Activated naive CD8-positive, alpha-beta T cell treated with anti-CD3 and anti-CD28 coated beads, Interleukin-2, amount 50 U/mL, for 24 hours (primary cell): ENCODE measurements at places on chromosomes 7 and 10.

DNA sequence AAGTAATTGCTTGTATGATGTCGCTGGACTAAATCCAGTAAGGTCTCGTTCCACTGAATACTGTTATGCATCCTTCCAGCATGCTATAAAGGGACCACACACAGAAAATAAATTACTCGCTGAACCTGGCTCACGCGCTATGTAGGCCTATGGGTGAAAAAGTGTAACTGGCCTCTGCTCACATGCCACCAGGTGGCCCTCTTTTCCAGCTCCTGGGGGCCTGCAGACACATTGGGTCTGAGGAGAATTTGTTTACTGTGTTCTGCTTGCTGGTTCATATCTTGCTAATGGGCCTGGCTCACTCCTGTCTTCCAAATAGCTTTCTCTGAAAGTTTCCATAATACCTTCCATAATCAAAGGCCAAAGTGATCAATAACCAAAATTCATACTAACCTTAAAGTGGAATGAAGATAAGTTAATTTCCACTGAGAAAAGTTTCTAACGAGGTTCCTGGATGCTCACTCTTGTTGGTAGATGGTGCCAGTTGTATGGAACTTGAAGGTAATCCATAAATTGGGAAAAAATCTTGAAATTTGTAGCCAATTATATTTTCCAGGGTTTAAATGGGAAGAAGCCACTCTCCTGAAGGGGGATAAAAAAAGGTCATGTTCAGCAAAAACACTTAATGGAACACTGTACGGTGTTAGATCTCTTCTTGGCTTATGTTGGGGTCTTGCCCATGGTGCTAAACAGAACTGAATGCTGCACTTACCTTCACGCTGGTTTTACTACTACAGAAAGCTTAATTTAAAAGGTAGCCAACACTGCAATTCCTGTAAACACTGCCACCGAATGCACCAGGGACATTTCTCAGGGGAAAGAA is 27.0 kb upstream of the ZPBP start:
- H3K4me3 ChIP-seq, result no peak overlapping the region
- H3K4me1 ChIP-seq, result no peaks in the 10 kb centered on the region
- no peaks in the 10 kb centered on the region for H3K36me3 ChIP-seq
- H3K27me3 ChIP-seq, result peaks cover 5% of the 10 kb centered on the region

DNA sequence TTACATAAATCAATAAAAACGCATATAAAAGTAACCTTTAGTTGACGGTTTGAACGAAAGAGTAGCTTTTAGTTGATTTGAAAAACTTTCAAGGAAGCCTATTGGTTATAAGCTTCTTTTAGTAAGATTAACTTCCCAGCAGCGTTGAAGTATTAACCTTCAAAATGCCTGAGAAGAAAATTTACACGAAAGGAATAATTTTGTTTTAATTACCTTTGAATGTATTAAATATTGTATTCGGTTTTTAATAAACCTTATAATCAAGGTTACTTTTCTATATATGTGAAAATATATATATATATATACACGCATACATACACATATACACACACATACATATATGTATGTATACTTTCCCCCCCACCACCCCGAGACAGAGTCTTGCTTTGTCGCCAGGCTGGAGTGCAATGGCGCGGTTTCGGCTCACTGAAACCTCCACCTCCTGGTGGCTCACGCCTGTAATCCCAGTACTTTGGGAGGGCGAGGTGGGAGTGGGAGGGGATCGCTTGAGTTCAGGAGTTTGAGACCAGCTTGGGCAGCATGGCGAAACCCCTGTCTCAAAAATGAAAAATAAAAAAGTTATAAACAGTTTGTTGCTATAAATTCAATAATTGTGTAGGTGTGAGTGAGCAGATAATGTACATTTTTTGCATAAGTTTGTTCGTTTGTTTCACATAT is 57.6 kb upstream of the EZH2 start:
- H3K36me3 ChIP-seq, result no peaks in the 10 kb centered on the region
- peaks cover 33% of the 10 kb centered on the region for H3K4me1 ChIP-seq
- peak; percentile 69 for DNase-seq
- H3K27ac ChIP-seq, result peak overlapping the region; percentile 99
- no peaks in the 10 kb centered on the region for H3K27me3 ChIP-seq
- H3K4me3 ChIP-seq, result peak overlapping the region; percentile 92

- DNase-seq, result no peak
- no peak overlapping the region for H3K27ac ChIP-seq
- peaks cover 6% of the 10 kb centered on the region for H3K27me3 ChIP-seq
- no peaks in the 10 kb centered on the region for H3K4me1 ChIP-seq
Measured at GRCh38 chr10:129942936-129943715, 20.9 kb downstream of the EBF3 start.

- no peak for DNase-seq
- no peaks in the 10 kb centered on the region for H3K27me3 ChIP-seq
- no peaks in the 10 kb centered on the region for H3K36me3 ChIP-seq
- no peak overlapping the region for H3K27ac ChIP-seq
Measured at GRCh38 chr7:50664937-50665336, 99.7 kb upstream of the DDC start.

DNA sequence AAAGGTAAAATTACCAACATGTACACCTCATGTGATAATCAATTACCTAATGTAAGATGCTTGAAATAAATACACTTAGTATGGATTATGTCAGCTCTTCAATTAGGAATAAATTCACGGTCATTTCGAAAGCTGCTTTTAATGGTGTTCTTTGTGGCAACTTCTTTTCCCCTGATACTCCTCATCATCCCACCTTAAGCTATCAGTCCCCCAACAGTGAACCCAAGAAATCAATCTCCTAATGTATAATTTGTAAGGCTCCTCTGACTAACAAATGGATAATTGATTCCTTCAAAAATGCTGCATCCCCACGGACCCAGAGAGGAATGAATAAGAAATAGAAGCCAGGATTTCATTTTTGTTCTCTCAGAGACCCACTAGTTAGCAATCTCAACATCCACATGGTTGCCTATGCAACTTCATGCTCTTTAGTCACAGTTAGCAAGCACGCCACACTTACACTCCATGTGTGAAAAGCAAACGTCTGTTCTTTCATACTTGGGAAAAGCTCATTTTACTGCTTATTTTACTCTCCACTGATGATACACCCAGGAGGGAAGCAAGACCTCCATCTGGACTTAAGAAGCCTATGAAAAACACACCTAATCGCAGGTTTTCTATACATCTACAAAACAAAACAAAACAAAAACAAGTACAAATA is 70.1 kb downstream of the VPS41 start:
- H3K36me3 ChIP-seq, result peaks cover 5% of the 10 kb centered on the region
- no peak overlapping the region for H3K4me3 ChIP-seq
- no peaks in the 10 kb centered on the region for H3K27me3 ChIP-seq
- peaks cover 6% of the 10 kb centered on the region for H3K4me1 ChIP-seq
- no peak for DNase-seq

GRCh38 chr10:78915190-78915518 is 153.6 kb upstream of the ZMIZ1 start:
- H3K4me3 ChIP-seq, result no peak overlapping the region
- H3K36me3 ChIP-seq, result no peaks in the 10 kb centered on the region
- no peaks in the 10 kb centered on the region for H3K27me3 ChIP-seq
- no peak for DNase-seq
- no peak overlapping the region for H3K27ac ChIP-seq

DNA sequence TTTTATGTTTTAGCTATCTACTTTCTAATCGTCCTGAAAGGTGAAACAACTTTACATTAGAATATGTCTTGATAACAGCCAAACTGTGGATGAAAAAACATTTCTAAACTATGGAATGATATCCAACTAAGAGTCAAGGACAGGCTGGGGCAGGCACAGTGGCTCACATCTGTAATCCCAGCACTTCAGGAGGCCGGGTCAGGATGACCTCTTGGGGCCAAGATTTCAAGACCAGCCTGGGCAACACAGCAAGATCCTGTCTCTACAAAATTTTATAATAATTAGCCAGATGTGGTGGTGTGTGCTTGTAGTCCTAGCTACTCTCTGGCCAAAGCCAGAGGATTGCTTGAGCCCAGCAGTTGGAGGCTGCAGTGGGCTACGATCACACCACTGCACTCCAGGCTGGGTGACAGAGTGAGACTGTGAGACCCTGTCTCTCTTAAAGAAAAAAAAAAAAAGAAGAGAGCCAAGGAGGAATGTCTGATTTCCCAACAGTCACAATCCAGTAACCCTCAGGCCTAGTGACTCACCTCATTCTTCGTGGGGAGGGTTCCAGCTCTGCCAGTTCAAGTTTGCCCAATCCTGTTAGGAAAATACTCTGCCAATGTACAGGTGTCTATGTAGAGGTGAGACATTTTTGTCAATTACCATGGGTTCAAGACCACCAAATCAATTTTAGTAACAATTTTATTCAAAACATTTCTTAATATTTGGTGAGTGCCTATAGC is 14.6 kb upstream of the FZD1 start:
- DNase-seq, result no peak
- H3K4me1 ChIP-seq, result no peaks in the 10 kb centered on the region
- H3K36me3 ChIP-seq, result no peaks in the 10 kb centered on the region
- H3K27me3 ChIP-seq, result no peaks in the 10 kb centered on the region

GRCh38 chr7:132109769-132110168 is 466.5 kb downstream of the PLXNA4 start:
- no peak for DNase-seq
- H3K27me3 ChIP-seq, result peaks cover 11% of the 10 kb centered on the region
- H3K27ac ChIP-seq, result no peak overlapping the region

- no peaks in the 10 kb centered on the region for H3K27me3 ChIP-seq
- no peaks in the 10 kb centered on the region for H3K36me3 ChIP-seq
- H3K27ac ChIP-seq, result no peak overlapping the region
Measured at GRCh38 chr7:16130111-16131110, 290.9 kb downstream of the CRPPA start.
